Smooth muscle cell of the brain vasculature (primary cell): ENCODE measurements at places on chromosomes 3 and 15.

DNA sequence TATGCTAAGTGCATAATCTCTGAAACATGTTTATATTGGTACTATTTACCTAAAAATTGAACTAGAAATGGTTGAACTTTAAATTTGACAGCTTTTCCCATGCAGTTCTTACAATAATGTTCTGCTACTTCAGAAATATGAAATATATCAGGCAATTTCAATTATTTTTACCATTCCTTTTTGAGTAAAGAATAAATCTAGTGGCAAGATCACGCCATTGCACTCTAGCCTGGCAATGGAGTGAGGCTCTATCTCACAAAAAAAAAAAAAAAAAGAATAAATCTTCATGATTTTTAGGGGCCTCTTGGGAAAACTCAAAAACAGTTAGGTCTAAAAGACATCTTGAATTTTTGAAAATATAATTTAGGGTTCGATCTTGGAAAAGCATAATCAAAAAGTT, 10.6 kb upstream of the DNAAF4 start:
- no peak for DNase-seq

- DNase-seq: no peak
These were observed 101.9 kb upstream of the TMC3 start for GRCh38 chr15:81475926-81476325.

- DNase-seq: no peak
These were observed 121.7 kb upstream of the TPM1 start for GRCh38 chr15:62920682-62921502.

DNA sequence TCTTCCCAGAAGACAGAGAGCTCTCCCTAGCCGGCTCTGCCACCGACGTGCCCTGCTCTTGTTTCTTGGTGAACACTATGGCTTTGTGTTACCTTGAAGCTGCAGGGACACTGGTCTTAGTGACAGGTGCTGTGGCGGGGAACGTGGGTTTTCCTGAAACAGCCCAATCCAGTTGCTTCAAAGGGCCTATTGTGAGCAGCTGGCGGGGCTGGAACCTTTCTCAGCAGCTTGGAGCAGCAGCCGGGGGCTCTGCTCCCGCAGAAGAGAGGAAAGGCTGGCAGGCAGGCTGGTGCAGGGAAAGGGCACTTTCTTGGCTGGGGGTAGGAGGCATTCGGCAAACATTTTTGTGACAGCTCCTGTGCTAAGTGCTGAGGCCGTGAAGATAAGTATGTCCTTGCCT, 12.8 kb downstream of the MYZAP start:
- DNase-seq: no peak

DNA sequence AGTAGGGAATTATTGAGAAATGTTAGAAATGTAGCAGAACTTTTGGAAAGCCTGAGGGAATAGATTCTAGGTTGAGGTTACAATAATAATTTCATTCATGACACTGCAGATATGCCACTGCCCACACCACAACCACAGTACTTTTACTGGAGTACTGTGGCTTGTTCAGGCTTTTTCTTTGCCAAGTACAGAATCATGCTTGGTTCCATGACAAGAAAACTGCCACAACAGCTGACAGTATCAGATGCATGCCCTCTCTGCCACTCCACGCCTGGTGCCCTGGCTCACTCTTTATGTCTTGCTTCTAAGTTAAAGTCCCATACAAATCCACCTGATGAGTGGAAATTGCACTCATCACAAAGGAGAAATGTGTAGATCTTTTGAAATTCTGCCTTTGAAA, 398.6 kb downstream of the ZIC1 start:
- DNase-seq: no peak

- DNase-seq: no peak
These were observed 16.9 kb downstream of the NR2F2 start for GRCh38 chr15:96347181-96348111.

DNA sequence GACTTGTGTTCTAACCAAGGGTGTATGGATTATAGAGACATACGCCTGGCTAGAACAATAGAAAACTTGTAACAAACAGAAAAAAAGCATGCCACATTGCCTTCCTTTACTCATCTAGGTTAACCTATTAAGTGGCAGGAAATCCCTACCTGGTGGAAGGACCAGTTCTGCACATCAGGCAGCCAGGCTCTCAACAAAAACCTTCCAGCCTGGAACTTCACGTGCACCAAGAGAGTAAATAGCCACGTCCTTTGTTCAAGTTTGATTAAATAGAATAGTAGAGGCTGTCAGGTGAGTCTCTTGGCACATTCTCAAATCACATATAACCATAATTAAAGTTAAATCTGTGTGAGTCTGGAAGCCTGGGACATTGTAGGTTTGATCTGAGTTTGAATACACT, 85.0 kb upstream of the DPH6 start:
- no peak for DNase-seq

DNA sequence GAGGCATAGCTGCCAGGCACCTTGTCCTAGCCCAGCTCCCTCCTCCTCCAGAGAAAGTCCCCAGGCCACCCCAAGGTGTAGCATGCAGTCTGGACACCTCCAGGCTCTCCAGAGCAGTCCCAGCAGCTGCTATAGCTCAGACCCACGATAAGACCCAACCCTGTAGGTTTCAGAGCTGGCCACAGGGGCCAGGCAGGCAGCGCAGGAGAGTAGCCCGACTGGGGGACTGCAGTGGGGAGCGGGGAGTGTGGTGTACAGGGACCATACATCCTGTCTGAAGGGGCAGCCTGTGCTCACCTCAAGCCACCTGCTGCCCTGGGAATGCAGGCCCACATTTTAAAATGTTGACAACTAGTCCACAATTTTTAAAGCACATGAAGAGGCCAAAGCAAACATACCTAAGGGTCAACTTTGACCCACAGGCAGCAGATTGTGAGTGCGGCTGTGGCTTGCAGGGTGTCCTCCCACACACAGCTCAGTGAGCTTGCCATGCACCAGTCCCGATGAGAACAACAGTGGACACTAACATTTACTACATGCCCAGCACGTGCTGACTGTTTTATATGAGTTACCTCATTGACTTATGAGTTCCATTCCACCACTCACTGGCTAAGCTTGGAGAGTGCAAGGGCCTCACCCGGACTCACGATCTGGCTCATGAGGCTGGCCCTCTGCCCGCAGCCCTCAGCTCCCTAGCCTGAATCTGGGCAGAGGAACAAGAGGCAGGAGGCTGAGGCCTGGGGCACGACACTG, 81.4 kb downstream of the DNAJB8 start:
- no peak for DNase-seq

DNA sequence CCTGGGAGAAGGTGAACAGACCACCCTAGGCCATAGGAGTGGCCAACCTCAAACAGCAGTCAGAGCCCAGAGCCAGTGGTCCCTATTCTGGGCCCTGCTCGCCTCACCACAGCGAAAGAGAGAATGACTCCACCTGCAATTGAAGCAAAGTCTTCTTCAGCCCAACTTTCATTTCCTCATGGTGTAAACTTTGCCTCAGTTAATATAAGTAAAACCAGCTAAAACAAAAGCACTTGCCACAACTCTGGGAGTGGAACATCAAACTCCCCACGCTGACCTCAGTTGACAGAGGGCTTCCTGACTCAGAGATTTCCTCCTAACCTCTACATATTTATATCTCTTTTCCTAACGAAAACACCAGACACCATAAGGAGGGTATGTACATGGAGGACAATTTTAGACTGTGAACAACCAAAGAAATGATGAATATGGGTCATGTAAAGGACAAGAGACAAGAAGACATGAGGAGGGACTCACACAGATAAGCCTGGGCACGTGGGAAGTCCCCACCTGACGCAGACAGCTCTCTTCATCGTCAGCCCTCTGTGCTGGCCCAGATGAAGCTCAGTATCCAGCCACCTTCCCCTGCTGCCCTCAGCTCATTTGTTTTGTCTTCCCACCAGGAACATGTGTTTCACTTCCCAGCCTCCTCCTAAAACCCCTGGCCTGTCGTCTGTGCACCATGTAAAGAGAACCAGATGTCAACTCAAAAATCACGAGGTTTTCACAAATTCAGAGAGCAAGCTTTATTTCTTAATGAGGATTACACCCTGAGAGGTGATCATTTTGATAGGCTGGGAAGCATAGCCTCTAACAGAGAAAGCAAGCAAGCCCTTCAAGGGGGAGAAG, 140.9 kb downstream of the KCNMB2 start:
- no peak for DNase-seq

- DNase-seq: no peak
These were observed 64.5 kb downstream of the RYR3 start for GRCh38 chr15:33375236-33375635.

- DNase-seq: no peak
These were observed 16.5 kb upstream of the SIAH2 start for GRCh38 chr3:150779402-150779858.

- no peak for DNase-seq
These were observed 25.6 kb upstream of the LARS2 start for GRCh38 chr3:45362758-45363157.

DNA sequence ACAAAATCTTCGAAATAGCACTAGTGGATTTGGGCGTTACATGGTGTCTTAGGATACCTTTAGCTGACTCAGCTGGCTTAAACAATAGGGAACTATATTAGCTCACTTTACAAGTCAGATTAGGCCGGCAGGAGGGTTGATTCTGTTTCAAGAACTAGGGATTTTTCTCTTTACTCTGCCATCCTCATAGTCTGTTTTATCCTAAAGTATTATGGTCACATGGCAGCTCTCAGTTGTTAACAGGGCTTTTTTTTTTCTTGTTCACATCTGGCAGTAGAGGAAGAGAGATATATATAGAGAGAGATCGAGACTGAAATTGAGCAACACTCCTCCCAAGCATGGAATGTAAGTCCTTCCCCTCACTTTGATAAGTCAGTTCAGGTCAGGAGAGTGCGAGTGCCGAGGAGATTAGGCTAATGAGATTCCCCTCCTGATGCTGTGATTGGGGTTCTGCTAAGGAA, 32.9 kb downstream of the CHP1 start:
- DNase-seq: no peak

GRCh38 chr3:95813244-95813643, 1001.1 kb upstream of the EPHA6 start:
- no peak for DNase-seq

- DNase-seq: no peak
These were observed 8.2 kb upstream of the ANKRD63 start for GRCh38 chr15:40290918-40291574.

DNA sequence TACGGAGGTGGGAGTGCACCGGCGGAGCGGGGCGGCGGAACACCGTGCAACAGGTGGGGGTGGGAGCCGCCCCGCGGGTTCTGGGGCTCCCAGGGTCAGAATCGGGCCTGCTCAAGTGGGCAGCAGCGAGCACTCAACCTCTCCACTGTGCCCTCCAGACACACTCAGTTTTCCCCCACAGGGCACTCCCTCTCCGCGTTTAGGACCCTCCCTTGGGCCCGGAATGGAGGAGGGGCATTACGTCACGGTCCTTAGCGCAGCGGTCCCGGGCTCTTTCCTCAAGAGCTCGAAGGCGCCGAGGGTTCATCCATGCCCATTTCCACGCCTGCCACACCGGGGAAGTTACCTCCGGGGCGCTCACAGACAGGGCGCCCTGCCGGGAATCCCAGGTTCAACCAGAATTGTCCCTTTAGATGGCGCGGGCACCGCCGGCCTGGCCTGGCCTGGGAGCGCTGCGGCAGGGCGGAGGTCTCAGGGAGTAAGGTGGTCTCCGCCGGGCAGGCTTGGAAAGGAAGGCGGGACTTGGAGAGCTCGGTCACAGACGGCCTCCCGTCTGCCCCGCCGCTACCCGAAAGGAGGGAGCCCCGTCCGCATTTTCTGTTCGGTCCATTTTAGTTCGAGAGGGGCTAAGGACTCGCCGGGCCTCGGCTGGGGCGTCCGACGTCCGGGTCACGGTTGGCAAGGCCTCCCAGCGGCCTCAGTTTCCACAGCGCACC, 5.1 kb downstream of the RNU6-1 start:
- no peak for DNase-seq

DNA sequence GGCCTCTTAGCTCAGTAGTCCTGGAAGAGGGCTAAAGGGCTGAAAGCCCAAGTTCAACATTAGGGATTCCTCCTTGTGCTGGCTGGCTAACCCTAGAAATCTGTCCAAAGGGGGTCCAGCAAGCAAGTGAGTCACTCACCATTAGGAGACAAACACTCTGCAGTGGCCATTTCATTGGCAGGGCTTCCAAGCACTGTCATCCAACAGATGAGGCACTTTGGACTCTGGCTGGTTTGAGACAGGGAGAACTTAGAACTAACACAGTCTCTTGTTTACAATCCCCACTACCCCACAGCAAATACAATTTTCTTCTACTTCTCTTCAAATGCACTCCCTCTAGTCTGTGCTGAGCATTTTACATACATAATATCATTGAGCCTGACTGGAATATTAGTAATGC, 10.1 kb upstream of the WNT5A start:
- no peak for DNase-seq

DNA sequence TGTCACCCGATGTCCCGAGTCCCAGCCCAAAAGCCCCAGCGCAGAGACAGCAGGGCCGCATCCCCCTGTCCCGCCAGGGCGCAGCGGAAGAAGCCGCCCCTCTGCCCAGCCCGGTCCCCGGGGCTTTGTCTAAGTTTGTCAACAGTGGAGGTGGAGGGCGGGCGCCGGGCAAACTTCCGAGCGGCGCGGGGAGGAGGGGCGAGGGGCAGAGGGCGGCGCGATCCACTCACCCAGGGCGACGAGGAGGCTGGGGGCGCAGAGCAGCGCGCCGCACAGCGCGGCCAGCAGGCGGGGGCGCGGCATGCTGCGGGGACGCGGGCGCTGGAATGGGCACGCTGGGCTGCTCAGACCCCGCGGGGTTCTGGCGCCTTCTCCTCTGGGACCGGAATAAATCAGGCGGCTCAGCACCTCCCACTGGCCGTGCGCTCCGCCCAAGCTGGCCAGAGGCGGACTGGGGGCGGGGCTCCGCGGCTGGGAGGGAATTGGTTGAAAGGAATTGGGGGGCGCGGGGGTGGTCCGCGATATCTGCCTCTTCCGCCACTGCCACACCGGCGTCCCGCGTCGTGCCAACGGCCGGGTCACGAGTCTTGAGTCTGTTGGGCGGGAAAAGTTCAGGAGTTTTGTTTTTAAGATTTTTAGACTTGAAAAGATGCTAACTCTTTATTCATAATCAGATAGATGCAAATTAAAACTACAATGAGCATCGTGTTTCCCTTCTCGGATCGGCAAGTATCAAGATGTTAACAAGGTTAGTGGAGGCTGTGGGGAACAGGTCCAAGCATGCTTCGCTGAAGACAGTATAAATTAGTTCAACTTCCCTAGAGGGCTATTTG, at the start of gene MFGE8:
TSS of gene MFGE8 (minus strand) at position 363 of the 833 bp plus-strand sequence. CDS start at position 303, 60 bp downstream.
- no peak for DNase-seq

- no peak for DNase-seq
These were observed 44.8 kb downstream of the ABTB1 start for GRCh38 chr3:127717357-127718244.

DNA sequence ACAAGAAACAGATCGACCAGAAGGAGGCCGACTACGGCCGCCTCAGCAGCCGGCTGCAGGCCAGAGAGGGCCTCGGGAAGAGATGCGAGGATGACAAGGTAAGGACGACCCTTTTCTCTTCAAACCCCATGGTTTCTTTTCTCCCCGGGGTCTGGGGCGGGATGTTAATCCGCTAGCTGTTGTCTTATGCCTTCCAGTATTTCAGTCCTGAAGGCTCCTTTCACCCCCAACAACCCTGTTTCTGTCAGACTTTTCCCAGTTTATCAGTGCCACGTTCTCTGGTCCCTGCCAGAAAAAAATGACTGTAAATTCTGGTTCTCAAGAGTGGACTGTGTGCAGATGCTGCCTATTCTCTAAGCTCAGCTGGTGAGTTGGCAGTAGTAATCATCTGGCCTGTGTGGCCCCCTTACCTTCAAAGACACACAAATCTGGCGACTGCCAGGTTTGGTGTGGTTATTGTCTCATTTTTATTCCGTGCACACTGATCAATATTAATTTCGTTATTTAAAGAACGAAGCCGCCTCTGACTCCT, 806 bp downstream of the GOLM2 start:
- DNase-seq: no peak

GRCh38 chr15:32718227-32718820, 520 bp downstream of the GREM1 start:
- DNase-seq: no peak
